SJSA1 (cell line): ENCODE measurements at places on chromosomes 5 and 9. TPM values are rescaled to one million over a fixed set of nuclear protein-coding genes. Genes with fewer than 3 reads are reported as not detected.

OGN gene
- not detected in 2 replicates for total RNA-seq

ZNF462 gene
- total RNA-seq, result 6.5 and 11.9 TPM in 2 replicates

C1QTNF2 gene
- total RNA-seq, result 5.7 and 6.7 TPM in 2 replicates

GABBR2 gene
- not detected in 2 replicates for total RNA-seq

PCDHA1 gene
- not detected in 2 replicates for total RNA-seq

CENPK gene
- total RNA-seq, result 51.8 and 54.9 TPM in 2 replicates

SPATA31A3 gene
- not detected in 2 replicates for total RNA-seq

MAP1B gene
- 93.8 and 195 TPM in 2 replicates for total RNA-seq

CCNO gene
- total RNA-seq, result 0.34 TPM in 1 of 2 replicates, not detected in the other

FUT7 gene
- total RNA-seq, result not detected in 2 replicates

ANGPTL2 gene
- 3.3 and 3.8 TPM in 2 replicates for total RNA-seq

ZDHHC11 gene
- 0.05 TPM in 1 of 2 replicates, not detected in the other for total RNA-seq

MEGF10 gene
- total RNA-seq, result 0.03 and 0.09 TPM in 2 replicates

- DNase-seq, result no peak
Measured at GRCh38 chr9:24901319-24901718, 355.6 kb upstream of the IZUMO3 start.

- DNase-seq, result no peak
Measured at GRCh38 chr5:108765647-108766046, 17.9 kb downstream of the FER start.

GRCh38 chr5:63032343-63032742 lies 453.7 kb downstream of the LRRC70 start:
- no peak for DNase-seq

DNA sequence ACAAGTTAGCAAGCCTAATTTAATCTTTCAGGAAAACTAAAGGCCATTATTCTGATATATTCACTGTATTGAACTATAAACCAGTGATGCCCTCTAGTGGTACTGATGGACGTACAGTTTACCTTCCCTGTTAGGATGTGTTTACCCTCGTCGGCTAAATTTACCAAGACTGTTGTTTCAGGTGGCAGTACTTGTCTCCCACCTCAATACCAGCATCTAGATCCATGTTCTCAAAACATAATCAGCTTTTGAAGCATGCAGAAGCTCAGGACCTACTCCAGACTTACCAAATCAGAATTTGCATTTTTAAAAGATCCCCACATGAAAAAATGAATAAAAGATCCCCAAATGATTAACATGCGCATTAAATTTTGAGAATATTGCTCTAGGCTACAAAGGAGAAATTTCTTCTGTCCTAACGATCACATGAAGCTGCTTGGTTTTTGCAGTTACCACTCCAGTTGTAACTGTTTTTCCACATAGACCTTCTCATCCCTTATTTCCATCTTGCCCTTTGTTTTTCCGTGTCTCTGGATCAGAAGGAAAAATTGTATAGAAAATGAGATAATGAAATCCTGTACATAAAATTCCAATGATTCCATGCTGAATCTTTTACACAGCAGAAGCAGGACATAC lies 3.2 kb upstream of the BAAT start:
- DNase-seq, result no peak

GRCh38 chr5:125877248-125877647 lies 546.0 kb upstream of the GRAMD2B start:
- DNase-seq, result no peak

- DNase-seq, result no peak
Measured at GRCh38 chr9:13971966-13972655, 341.8 kb downstream of the NFIB start.

GRCh38 chr9:88873635-88874034 lies 117.6 kb upstream of the S1PR3 start:
- no peak for DNase-seq

DNA sequence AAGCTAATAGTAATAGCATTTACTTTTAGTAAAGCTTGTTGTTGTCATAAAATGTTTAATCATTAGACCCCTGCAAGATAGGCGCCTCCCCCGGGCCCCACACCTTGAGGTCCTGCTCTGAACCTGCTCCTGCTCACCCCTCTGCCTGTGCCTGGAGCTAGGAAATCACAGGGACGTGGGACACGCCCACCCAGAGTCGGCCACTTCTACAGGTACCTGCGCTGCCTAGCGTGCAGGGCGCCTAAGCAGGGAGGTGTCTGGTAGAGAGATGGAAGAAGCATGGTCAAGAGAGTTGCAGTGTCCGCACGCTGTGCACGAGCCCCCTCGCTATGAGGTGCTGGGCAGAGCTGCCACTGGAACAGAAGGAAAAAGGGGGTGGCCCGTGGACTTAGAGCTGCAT lies 52.6 kb downstream of the HINT1 start:
- DNase-seq, result no peak

GRCh38 chr5:90518661-90519060 lies 10.7 kb downstream of the LYSMD3 start:
- no peak for DNase-seq

- DNase-seq, result no peak
Measured at GRCh38 chr9:108671176-108671575, 184.6 kb downstream of the ACTL7B start.

- no peak for DNase-seq
Measured at GRCh38 chr5:2985718-2986117, 234.2 kb upstream of the IRX2 start.

DNA sequence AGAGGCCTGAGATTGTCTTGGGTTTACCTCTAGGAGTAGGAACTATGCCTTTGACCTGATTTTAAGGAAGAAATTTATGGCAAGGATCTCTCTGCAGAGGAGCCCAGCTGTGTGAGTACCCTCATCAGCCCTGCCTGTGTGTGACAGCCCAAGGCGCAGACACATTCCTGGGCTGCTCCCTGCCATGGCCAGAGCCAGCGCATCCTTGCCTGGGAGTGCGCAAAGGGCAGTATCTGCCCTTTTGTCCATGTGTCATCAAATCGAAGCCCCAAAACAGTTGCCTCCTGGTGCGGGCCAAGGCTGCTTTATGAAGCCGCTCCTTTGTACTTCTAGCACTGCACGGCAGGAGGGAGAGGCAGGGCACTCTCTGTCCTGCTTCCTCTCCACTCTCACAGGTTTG lies 51.9 kb downstream of the PRRT1B start:
- no peak for DNase-seq

GRCh38 chr9:72315510-72316311 lies 49.3 kb downstream of the ZFAND5 start:
- DNase-seq, result no peak

- no peak for DNase-seq
Measured at GRCh38 chr9:26955222-26955903, 849 bp upstream of the IFT74 start.

DNA sequence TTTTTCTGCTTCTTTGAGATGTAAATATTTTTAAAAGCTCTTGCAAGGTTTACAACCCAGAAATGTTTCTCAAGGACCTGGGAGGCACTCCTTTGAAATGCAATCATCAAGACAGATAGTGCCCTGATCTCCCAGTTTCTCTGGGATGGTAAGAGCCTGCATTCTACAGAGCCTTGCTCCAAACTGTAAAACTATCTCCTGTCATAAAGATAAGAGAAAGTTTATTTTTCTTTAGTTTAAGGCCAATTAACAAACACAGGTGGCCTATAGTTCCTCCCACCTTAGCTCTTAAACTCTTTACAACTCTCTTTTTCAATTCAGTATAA lies 1231.1 kb upstream of the NUDT12 start:
- no peak for DNase-seq

DNA sequence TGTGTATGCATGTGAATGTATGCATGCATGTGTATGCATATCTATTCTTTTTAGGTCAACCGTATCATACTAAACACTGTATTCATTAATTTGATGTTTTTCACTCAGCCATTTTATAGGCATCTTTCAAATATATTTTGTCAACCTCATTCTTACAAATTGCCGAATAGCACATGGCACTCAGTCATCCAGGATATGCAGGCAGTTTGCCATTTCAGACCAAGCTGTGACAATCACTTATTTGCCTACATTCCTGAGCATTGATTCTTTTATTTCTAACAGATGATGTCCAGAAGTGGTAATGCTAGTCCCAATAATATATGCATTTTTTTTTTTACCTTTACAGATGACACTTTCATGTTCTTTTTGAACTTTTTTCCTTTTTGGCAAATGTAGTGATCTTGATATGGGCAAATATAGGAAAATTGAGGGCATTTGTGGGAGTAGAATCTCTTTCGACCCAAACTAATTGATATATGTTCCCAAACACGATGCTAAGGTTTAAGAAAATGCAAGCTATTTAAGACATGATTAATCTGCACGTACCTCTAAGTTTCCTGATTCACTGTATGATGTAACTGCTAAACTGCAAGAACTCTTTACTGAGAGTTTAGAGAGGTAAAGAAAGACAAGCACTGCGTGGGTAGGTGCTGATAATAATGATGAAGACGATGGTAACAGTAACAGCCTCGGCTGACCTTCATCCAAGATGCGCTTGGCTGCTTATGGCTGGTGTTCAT lies 153.9 kb upstream of the DAP start:
- DNase-seq, result no peak

DNA sequence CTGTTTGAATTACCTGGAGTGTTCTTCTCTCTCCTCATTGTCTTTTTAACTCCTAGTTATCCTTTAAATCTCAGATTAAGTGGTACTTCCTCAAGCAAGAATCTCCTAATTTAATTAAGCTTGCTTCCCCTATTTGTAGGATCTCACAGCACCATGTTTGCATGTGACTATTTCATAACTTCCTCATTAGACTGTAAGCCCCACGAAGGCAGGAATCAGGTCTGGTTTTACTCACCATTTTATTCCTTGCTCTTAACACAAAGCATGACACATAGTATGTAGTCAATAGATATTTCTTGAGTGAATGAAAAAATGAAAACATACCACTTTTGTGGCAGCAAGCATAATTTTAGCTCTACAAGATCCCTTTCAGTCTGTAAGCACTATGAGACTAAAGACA lies 1.3 kb upstream of the ERMP1 start:
- DNase-seq, result no peak

GRCh38 chr9:136529516-136530460 lies 16.1 kb downstream of the NOTCH1 start:
- DNase-seq, result no peak

GRCh38 chr5:98968056-98968564 lies 39.3 kb upstream of the CHD1 start:
- no peak for DNase-seq

DNA sequence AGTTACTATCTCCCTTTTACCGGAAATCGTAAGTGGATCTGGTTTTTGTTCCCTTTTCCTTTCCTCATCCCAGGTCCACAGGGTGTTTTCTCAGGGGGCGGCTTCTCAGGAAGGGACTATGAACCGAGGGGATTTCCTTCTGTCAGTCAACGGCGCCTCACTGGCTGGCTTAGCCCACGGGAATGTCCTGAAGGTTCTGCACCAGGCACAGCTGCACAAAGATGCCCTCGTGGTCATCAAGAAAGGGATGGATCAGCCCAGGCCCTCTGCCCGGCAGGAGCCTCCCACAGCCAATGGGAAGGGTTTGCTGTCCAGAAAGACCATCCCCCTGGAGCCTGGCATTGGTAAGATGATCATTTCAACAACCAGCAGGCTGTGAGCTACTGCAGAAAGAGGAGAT lies 75.8 kb downstream of the GOLPH3 start:
- no peak for DNase-seq

- no peak for DNase-seq
Measured at GRCh38 chr9:125749951-125750626, 2.9 kb downstream of the PBX3 start.

- DNase-seq, result no peak
Measured at GRCh38 chr5:53006911-53007890, 18.0 kb downstream of the ITGA2 start.
